Brain (organoid and tissue), 16 donors: ENCODE measurements at places on chromosomes 6 and 20. TPM values are rescaled to one million over a fixed set of nuclear protein-coding genes. Genes with fewer than 3 reads are reported as not detected.

The KCNQ2 gene
- 100 TPM for polyA plus RNA-seq

The C6orf58 gene
- polyA plus RNA-seq, result not detected

The VNN1 gene
- polyA plus RNA-seq, result not detected

The POU3F2 gene
- polyA plus RNA-seq, result 9.1 TPM

The COL20A1 gene
- polyA plus RNA-seq, result 4.3 TPM

The TTK gene
- 12.8 TPM for polyA plus RNA-seq

The COL9A3 gene
- polyA plus RNA-seq, result 17.5 TPM

The OR2J3 gene
- not detected for polyA plus RNA-seq

The MAN1A1 gene
- 1.5 TPM for polyA plus RNA-seq

The WFDC5 gene
- not detected for polyA plus RNA-seq

The ACTL10 gene
- 1.4 TPM for polyA plus RNA-seq

The DZANK1 gene
- 2.5 TPM for polyA plus RNA-seq

The MDFI gene
- 3.8 TPM for polyA plus RNA-seq

The HLA-DRB1 gene
- polyA plus RNA-seq, result 20.2 TPM

The GCNT2 gene
- 9.3 TPM for polyA plus RNA-seq

The SLA2 gene
- 0.49 TPM for polyA plus RNA-seq
